CD4-positive, alpha-beta T cell treated with Interleukin-17A for 1 hour (primary cell): ENCODE measurements at places on chromosomes 6 and 20.
A peak's percentile ranks its signal among the peaks of the same experiment; 100 is the strongest.

DNA sequence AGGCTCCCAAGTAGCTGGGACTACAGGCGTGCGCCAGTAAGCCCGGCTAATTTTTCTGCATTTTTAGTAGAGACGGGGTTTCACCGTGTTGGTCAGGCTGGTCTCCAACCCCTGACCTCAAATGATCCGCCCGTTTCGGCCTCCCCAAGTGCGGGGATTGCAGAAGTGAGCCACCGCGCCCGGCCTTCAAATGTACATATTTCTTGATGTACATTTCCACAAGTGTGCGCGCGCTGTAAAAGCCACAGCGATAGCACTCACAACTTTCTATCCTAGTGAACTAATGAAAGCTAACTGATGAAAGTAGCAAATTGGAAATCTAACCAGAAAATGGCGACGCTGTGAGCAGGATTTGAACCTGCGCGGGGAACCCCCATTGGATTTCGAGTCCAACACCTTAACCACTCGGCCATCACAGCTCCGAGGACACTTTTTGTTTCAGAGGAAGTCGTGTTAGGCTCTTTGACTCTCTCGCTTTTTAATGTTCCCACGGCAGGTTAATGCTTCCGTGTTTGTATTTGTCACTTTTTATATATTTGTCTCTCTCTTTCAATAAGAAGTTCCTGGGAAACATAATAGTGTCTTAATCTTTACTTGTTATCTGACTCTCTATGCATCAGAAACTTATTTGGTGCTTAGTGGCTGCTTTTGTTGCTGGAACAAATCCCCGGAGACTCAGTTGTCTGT lies 199.4 kb upstream of the ZNF184 start:
- peak; percentile 54 for DNase-seq

DNA sequence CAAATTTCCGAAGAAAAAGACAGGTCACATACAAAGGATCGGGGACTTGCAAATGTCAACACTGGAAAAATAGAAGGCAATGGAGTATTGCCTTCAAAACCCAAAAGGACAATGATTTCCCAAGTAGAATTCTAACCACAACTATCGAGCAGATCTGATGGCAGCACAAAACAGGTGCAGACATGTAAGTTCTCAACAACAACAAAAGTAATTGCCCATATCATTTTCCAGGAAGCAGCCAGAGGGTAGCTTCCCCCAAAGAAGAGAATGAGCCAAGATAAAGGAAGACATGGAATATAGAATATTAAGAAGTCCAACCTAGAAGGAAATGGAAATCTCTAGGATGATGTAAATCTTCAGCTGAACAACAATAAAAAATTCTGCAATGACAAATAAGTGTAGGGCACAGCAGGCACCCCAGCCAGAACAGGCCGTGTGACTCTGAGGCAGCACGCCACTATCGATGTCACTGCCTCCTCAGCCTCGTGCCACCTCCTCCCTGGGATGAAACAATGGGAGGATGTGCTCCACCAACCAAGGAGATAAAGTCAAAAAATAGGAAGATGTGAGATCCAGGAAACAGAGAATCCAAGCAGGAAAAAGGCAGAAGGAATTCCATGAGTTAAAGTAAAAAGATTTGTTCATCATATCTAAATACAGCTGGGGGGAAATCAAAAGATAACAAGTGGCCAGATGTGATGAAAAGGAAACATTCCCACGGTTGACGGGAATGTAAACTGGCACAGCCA lies 34.1 kb downstream of the SERPINB1 start:
- DNase-seq: no peak

GRCh38 chr20:21505161-21505809 lies 8.6 kb downstream of the NKX2-2 start:
- DNase-seq: peak; percentile 76

GRCh38 chr6:111850295-111850937 lies 22.8 kb downstream of the FYN start:
- DNase-seq: peak; percentile 48

- no peak for DNase-seq
These were observed 29.0 kb upstream of the TMEM244 start for GRCh38 chr6:129890164-129890563.

GRCh38 chr6:21026576-21027273 lies 492.5 kb downstream of the CDKAL1 start:
- DNase-seq: no peak

GRCh38 chr20:20582734-20583133 lies 129.7 kb downstream of the RALGAPA2 start:
- no peak for DNase-seq

- no peak for DNase-seq
These were observed 16.3 kb downstream of the NOX3 start for GRCh38 chr6:155439376-155439775.

GRCh38 chr20:44861531-44862006 lies 23.9 kb upstream of the YWHAB start:
- no peak for DNase-seq

GRCh38 chr6:69795469-69796072 lies 1.2 kb downstream of the LMBRD1 start:
- DNase-seq: no peak

- no peak for DNase-seq
These were observed 133.4 kb upstream of the CDH4 start for GRCh38 chr20:61118429-61119224.

GRCh38 chr6:152957796-152958195 lies 25.0 kb downstream of the FBXO5 start:
- DNase-seq: no peak
